Natural killer cell (primary cell): ENCODE measurements at places on chromosomes 16 and 17. TPM values are rescaled to one million over a fixed set of nuclear protein-coding genes. Genes with fewer than 3 reads are reported as not detected.

GRCh38 chr17:44444735-44445105, 55.3 kb upstream of the ITGA2B start:
- no peak for DNase-seq

- peak; percentile 21 for DNase-seq
Measured at GRCh38 chr16:50151756-50152155, 1.4 kb upstream of the TENT4B start.

DNA sequence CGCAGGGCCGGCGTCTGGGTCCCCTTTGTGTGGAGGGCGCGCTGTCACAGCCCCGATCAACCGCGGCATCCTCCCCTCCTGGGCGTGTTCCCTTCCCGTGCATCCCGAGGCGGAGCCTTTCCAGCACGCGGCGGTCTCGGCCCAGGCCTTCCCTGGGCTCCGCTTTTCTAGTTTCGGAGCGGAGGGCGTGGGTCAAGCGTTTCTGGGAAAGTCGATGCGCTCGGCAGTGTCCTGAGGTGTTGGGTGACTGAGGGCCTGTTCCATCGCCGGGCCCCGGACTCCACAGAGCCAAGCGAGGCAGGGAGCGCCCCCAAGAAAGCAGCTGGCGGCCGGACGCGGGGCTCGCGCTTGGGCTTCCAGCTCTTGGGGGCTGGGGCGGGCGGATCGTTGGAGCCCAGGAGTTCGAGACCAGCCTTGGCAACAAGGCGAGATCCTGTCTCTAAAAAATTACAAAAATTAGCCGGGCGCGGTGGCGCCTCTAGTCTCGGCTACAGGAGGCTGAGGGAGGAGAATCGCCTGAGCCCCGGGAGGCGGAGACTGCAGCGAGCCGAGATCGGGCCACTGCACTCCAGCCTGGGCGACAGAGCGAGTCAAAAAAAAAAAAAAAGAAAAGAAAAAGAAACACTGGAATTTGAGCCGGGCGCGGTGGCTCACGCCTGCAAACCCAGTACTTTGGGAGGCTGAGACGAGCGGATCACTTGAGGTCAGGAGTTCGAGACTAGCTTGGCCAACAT, 806 bp downstream of the IFT140 start:
- no peak for DNase-seq

Gene ADAP2
- 6.6 TPM for total RNA-seq

DNA sequence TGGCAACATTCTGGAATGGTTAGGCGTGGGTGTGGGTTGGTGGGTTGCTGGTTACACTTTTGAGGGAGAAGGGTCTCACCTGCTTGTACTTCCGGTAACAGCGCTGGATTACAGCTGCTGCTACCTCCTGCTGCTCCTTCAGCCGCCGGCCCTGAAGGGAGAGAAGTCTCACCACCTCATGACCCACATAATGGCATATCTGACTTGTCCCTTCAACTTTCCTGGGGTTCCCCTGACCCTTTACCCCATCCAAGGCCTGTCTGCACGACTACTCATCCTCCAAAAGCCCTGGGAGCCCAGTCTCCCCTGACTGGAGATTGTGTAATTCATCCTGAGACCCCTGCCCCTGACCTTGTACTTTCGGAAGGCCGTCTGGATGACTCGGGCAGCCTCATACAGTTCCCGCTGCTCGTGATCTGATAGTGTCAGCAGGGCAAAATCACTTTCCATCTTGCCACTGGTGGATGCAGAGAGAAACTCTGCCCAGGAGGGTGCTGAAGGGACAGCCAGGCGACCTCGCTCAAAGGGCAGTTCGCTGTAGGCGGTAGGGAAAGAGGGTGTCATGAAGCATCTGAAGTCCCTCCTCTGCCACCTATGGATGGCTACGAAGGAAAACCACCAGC, 2.0 kb upstream of the SPAG7 start:
- no peak for DNase-seq

GRCh38 chr17:27539152-27539551, 82.9 kb downstream of the KSR1 start:
- DNase-seq = no peak

DNA sequence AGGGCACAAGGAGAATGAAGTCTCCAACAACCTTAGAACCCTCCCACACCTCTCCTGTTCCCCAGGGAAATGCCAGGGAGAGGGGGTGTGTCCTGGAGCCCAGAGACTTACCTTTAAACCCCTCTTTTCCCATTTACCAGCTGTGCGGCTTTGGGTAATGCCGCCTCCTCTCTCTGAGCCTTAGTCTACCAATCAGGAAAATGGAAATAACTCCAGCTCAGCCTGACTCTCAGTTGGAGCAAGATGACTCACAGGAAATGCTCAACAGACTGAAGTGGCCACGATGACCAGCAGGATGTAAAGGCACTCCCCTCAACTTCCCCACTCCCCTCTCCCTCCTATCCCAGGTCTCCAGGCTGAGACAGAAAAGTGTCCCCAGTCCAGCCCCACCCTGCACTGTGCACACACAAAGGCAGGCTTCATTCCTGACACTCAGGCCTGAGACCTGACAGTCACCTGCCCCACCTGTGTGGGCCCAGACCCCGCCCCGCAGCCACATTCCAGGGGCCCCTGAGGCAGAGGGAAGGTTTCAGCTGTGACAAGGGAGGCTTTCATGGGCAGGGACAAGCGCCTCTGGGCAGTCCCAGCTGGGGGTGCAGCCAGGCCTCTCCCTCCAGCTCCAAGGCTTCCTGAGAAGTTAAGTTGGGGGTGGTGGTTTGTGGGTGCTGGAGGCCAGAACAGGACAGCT, 3.0 kb upstream of the KRT15 start:
- DNase-seq = no peak

- DNase-seq = no peak
Measured at GRCh38 chr17:77879896-77880280, 78.6 kb upstream of the TNRC6C start.

DNA sequence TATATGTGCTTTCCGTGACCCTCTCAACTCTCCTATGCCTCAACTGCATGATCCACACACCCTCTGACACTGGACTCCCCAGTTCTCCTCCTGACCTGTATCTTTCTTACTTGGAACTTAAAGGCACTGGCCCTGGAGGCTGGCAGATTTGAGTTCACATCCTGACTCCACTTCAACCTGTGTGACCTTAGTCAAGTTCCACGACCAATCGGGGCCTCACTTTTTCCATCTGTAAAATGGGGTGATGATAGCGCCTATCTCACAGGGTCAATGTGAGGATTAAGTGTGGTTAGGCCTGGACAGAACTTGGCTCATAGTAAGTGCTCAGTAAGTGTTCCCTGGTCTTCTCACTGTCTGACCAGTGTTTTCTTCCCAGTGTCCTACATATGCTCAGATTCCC, 25.1 kb downstream of the MARF1 start:
- no peak for DNase-seq
